ENCODE measurements at places on chromosomes 7 and 10.

- no peak for DNase-seq
Observed at GRCh38 chr7:157496416-157497275, 159.8 kb downstream of the DNAJB6 start.

GRCh38 chr7:150307129-150307528, 16.0 kb upstream of the LRRC61 start:
- DNase-seq, result no peak

- DNase-seq, result no peak
Observed at GRCh38 chr10:71795248-71795647, 21.9 kb upstream of the VSIR start.

DNA sequence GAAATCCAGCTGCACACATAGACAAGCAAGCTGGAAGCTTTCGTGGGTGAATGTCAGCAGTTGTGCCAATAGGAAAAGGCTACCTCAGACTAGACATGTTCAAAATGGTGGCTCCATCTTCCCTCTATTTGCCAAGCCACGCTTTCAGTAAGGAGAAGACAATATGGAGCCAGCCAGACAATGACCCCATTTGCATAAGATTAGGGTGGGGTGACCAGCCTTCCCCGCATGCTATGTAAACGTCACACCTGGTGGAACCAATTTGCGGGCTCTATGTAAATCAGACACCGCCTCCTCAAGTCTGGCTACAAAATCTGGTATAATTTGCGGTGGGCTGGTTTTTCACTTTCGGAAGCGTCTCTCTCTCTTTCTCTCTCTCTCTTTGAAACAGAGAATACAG, 297.4 kb upstream of the PCDH15 start:
- DNase-seq, result no peak

GRCh38 chr7:149313981-149314380, 52.0 kb downstream of the ZNF783 start:
- DNase-seq, result no peak

- peak; percentile 85 for DNase-seq
Observed at GRCh38 chr10:101291331-101292193, 62.3 kb upstream of the LBX1 start.

DNA sequence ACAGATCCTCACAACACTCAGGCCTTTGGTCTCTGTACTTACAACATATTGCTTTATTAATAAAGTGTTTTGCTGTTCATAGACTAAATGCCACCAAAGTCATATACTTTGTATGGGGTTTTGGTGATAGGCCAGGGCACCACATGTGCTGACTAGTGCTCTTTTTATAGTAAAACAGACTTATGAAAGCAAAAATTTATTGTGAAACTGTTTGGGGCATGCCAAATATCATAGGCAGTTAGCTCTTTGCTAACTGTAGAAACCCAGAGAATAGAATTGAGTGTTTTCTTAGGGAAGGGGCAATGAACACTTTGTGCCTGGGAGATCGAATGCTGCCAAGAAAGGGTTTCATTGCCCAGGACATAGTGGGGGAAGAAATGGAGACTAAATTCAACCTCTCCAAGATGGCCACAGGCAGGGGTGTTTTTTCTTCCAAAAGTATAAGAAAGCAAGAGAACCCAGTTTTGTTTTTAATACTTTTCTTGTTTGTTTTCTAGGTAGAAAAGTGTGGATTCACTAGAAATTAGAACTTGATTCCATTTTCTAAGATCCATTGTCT, 142.7 kb downstream of the TRIL start:
- DNase-seq, result no peak

DNA sequence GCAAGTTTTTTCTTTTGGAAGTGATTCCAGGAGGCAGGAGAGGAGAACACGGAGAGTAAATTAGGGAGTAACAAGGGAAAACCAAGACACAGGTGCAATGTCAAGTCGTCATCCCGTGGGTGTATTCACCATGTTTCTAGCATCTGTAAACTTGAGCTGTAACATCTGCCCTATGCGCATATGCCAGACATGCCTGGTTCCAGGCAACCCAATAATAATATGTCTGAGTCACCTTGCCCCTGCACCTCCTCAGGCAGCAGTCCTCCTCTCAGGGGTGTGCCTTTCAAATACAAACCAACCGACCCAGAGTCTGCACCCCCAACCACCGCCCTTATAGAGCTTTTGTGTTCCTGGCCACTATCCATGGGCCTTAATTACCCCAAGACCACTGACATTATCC, 107.0 kb upstream of the PDE1C start:
- DNase-seq, result no peak

DNA sequence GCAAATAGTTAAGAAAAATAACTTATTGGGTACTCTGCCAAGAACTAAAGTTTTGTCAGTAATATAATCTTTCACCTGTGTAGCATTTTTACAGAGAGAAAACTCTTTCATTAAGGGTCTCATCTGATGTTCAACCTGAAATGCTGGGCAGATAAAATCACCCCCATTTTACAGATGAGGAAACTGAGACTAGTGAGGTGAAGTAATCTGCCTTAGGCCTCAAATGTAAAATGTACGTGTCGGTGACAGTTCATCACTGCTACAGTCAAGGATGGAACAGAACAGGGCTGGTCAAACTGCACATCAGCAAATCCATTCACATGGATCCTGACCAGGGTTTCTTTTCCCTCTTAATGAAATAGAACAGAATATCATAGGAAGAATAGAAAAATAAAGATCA, 121.8 kb downstream of the RAPGEF5 start:
- DNase-seq, result no peak

GRCh38 chr10:6721480-6721879, 141.4 kb upstream of the PRKCQ start:
- DNase-seq, result no peak

- DNase-seq, result peak; percentile 68
Observed at GRCh38 chr10:101901340-101901739, 57.7 kb upstream of the KCNIP2 start.

DNA sequence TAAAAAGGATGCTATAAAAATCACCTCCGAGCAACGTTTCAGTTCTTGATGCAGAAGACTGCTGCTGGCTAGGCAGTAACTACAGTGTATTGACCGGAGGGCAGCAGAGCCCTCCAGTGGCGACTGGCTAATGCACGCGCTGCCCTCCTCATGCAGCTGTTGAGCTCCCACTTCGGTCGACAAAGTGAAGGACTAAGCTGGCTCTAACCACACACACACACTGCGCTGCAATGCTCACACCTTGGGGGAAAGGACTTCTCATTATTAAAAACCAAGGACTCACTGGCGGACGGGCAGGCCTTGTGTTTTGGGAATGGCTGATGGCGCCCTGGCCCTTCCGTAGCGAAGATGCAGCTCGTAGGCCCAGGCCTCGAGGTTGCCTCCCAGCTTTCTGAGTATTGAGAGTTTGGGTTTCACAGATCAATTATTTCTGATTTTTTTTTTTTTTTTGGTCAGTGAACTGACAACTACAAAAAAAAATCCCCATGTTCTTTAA, 120.9 kb upstream of the DIP2C start:
- peak; percentile 31 for DNase-seq

DNA sequence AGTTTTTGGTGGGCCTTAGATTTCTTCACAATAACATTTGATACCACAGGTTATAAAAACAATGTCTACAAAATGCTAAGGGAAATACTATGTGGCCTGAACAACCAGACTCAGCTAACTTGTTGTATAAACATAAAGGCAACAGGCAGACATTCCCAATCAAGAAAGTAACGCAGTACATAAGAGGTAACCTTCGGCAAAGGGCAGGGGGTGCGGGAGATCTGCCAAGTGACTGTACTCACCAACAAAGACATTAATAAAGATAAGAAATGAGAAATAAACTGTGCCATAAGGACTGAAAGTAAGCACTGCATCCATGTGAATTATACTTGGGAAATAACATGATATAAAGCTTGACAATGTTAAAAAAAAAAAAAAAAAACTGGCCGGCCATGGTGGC, 15.4 kb downstream of the NSUN6 start:
- no peak for DNase-seq

GRCh38 chr7:77788327-77788902, 9.8 kb downstream of the TMEM60 start:
- DNase-seq, result no peak

GRCh38 chr7:144903201-144903600, 67.3 kb upstream of the TPK1 start:
- DNase-seq, result no peak

DNA sequence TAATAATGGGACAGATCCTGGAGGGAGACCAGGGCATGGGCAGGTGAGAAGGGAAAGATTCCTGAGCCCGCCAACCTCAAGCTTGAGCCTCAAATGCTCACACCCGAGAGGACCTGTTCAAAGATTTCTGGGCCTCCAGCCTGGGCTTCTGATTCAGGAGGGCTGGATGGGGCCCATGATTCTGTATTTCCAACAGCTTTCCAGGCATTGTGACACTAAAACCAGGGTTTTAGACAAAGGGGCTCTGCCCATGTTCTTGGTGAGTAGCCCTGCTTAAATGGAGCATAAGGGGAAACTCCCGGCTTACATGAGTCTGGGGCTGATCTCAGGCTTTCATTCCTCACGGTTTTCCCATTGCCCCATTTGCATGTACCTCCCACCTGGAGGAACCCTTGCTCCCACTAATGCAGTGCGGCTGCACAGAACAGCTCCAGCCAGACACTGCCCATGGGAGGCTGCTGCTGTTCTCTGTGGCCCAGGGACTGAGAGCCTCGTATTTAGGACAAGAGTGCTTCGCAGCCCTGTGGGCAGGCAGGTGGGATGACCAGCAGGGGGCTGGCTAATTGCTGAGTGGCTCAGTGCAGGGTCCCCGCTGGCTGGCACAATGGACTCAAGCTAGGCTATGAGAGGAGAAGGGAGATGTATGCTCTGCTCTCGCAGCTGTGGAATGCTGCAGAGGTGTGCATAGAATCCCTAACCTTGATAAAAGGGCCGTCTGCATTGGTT, 135.3 kb upstream of the COBL start:
- no peak for DNase-seq

DNA sequence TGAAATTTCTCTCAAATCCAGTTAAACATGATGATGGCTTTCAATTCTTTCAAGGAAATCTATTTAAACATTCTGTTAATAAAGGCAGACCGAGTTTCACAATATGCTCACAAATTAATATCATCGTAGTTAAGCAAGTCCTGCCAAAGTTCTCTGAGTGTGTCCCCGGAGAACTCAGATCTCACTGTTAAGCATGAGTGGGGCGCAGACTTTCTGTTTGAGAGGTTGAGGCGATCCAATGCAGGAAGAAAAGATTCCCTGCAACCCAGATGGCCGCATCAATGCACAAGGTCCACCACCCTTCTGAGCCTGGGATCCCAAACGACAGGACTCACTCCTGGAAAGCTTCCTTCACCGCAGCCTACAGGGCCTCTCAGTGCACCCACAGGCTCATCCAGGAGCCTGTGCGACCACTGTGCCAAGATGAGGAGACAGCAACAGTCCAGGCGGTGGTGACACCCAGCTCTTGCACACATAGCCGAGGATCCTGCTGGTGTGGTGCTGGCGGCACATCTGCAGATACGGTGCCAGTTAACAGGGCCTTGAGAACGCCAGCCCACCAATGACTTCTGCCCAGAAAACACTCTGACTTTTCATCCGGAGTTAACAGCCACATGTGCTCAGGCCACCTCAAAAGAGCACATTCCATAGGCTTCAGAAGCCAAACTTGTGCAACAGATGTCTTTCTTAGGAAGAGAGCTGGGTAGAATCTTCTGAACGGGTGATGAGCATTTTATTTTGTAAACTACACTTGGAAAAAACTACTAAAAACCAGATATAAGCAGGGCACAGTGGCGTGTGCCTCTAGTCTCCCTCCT, 102.1 kb downstream of the ZRANB1 start:
- DNase-seq, result no peak

GRCh38 chr10:34884272-34884952, 69.3 kb upstream of the PARD3 start:
- DNase-seq, result no peak

GRCh38 chr7:64651632-64652165, 14.2 kb upstream of the ZNF107 start:
- no peak for DNase-seq

DNA sequence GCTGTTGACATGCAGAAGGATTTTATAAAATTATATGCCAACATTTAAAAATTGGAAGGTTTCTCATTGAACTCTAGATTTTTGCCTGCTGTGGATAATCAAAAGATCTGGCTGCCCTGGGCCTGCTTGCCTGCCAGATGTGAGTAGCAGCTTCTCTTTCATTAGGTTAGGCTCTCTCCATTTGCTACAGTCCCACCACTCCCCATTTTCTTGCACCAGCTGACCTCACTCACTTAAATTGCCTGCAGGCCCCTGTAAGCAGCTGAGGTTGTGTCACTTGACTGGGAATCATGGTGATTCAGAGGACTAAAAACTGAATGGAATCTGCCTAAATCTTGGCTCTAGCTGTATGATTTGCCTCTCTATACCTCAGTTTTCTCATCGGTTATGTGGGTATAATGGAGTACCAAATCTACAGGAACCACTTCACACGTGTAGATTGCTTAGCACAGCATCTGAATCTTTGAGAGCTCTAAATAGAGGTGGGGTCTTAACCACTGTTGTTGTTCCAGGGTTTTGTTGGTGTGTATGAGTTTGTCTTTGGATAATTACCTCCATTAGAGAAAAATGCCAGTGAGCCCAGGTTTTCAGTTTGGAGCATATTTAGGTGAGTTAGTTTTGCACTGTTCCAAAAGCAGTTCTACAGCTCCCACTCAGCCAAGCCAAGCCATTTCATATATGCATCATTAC, 18.6 kb upstream of the RAPGEF5 start:
- no peak for DNase-seq

DNA sequence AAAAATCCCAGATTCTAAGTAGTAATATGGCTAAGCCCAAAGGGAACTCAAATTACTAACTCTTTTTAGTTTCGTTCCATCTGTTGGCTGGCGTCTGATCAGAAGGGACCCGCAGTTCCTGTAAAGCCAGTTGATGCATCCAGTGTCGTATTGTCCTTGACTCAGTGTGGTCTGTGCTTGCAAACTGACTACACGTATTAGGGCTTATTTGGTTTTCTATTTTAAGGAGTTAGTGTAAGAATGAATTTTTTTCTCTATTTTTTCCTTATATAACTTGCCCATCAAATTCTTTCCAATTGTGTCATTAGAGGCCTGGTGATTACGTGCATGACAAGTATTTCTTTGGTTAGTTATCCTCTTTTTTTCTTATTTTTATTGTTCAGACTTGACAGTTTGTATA, 9.7 kb downstream of the ABCA13 start:
- DNase-seq, result no peak

DNA sequence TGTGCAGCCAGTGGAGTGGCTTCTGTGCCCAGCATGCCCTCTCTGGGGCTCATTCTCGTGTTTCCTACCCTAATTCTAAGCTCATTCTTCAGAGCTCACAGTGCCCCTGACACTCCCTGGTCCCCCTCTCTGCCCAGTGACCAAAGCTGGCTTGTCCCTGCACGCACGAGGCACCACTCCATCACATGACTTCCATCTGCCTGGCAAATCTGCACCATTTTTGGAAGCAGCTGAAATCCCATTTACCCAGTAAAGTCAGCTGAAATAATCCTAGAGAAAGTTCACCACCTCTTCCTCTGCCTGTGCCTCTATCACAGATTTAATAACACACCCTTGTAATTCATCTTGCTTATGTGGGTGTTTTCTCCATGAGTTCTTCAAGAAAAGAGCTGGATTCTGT, 616.9 kb downstream of the PTPRN2 start:
- DNase-seq, result no peak

Data from GM20000 (cell line).